Cortex of kidney (tissue), 1 donor: ENCODE measurements at places on chromosomes 5 and 9.

- DNase-seq: no peak
Observed at GRCh38 chr5:66138637-66139317, 5.3 kb upstream of the SREK1 start.

DNA sequence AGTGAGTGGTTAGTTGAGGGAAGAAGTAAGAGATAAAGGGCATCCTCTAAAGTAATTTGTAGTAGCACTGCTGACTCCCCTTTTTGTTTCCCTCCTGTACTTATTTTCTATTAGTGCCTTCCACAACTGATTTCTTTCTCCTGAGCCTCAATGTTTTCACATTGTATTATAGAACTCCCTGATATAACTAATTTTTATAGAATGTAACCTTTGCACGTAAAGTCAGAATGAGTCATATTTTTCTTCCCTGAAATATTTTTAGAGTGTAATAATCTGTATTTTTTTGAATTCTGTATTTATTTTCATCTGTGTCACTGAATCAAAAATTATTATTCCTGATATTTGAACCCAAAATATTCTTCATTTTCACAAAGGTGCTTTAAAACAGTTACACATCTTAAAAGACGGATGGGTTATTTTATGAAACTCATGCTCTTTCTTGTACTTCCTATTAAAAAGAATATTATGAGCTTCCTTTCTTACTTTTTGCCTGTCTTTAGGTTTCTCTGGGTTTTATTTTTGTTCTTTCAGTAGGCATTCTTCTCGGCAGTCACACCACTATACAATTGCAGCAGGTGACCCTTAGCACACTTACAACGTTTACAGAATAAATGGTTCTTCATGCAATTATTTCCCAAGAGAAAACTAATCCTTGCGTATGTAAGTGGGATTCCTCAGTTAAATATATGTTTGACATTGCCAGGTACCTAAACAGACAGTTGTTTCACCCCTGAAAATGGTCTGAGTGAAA, 30.5 kb upstream of the DMRTA1 start:
- no peak for DNase-seq

GRCh38 chr5:74643111-74643562, 2.6 kb upstream of the ENC1 start:
- no peak for DNase-seq

DNA sequence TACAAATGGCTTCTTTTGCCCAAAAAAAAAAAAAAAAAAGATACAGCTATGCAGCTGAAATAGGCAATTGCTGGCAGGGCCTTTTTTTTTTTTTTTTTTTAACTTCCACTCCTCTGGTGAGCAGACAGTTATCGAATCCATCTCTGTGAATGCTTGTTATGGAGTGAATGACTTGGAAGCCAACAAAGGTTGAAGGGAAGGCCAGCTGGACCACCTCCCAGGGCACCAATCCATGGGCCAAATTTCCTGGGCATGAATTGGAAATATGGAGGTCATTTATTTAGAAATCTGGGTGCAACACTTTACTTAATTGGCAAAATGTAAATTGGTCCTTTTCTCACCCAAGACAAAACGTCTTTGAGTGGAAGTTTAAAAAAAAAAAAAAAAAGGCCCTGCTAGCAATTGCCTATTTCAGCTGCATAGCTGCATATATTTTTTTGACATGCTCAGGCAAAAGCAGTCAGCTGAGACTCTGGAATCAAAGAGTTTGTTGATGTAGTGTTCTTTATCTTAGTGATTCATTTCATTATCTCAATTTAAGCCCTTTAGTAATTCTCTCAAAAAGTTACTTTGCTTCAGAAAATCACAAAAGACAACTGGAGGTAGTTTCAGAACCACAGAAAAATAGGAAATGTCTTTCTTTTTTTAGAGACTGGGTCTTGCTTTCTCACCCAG, 392.2 kb upstream of the KLF4 start:
- no peak for DNase-seq

GRCh38 chr9:123998970-123999621, 12.5 kb upstream of the LHX2 start:
- no peak for DNase-seq

DNA sequence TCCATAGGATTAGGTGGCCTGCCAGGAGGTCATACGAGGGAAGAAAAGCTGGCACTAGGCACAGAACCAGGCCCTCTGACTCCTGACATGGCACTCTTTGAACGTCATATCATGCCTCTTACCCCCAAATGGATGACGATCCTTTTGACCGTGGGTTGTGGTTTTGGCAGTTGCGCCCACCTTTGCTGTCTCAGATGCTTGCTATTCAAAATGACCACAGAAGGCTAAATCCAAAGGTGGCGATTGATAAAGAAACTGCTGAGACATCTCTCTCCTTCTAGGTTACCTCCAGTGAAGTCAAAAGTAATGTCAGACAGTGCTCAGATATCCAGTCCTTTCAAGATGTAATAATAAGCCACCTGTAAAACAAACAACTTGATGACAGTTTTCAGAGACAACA, 385.0 kb downstream of the EFNA5 start:
- no peak for DNase-seq

GRCh38 chr5:78666041-78666444, 17.5 kb upstream of the LHFPL2 start:
- DNase-seq: no peak

- no peak for DNase-seq
Observed at GRCh38 chr5:142315096-142315900, 9.5 kb downstream of the SPRY4 start.

- DNase-seq: no peak
Observed at GRCh38 chr5:80960531-80961375, 590 bp downstream of the RASGRF2 start.

DNA sequence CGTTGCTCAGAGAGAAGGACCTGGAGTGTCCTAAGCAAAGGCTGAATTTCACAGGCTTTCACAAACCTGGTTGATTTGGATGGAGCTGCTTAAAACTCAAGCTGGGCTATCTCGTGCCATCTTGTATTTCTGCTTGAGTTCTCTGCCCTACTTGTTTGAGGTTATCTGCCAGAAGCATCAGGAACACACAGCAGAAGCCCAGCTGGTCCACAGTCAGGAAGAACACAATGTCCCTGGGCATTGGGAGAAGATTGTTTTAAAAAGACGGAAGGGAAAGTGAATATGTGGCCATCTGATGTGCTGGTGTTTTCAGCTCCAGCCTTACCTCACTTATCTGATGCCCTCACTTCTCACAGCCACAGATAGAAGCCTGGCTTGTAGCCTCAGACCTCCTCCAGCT, 32.9 kb upstream of the SLC36A1 start:
- DNase-seq: no peak

- DNase-seq: no peak
Observed at GRCh38 chr5:40390281-40391149, 289.2 kb upstream of the PTGER4 start.

DNA sequence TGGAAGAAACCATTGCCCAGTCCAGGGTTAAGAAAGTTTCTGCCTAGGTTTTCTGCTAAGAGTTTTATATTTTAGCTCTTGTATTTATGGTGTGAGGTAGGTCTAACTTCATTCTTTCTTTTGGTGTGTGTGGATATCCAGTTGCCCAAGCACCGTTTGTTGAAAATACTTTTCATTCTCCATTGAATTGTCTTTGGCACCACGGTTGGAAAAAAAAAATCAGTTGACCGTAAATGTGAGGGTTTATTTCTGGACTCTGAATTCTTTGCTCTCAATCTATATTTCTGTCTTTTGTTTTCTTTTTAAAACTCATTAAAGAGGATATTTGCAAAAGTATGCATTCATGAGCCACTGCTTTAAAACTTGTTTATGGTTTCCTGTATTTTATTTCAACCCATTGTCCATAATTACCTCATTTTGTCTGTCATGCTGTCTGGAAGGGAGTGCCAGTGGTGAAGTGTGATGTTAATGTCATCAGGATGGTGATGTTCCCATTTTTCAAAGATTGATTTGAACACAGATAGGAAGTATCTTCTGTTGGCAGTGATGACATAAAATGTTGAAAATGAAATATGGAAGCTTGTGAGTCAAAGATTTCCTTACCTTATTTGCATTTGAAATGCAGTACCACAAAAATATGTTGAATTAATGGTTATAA, 33.9 kb downstream of the HABP4 start:
- DNase-seq: no peak

- DNase-seq: no peak
Observed at GRCh38 chr5:170273968-170274710, 23.4 kb downstream of the LCP2 start.

- DNase-seq: no peak
Observed at GRCh38 chr9:33184963-33185362, 17.8 kb upstream of the B4GALT1 start.

GRCh38 chr5:115838885-115839518, 2.4 kb downstream of the ATG12 start:
- DNase-seq: no peak

GRCh38 chr5:14128079-14128478, 15.1 kb upstream of the TRIO start:
- DNase-seq: no peak

DNA sequence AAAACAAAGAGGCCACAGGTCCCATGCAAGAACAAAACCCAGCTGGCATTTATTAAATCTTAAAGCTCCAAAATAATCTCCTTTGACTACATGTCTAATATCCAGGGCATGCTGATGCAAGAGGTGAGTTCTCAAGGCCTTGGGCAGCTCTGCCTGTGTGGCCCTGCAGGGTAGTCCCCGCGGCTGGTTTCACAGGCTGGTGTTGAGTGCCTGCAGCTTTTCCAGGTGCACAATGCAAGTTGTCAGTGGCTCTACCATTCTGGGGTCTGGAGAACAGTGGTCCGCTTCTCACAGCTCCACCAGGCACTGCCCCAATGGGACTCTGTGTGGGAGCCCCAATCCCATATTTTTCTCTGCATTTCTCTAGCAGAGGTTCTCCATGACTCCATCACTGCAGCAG, 54.4 kb upstream of the HCN1 start:
- DNase-seq: no peak

DNA sequence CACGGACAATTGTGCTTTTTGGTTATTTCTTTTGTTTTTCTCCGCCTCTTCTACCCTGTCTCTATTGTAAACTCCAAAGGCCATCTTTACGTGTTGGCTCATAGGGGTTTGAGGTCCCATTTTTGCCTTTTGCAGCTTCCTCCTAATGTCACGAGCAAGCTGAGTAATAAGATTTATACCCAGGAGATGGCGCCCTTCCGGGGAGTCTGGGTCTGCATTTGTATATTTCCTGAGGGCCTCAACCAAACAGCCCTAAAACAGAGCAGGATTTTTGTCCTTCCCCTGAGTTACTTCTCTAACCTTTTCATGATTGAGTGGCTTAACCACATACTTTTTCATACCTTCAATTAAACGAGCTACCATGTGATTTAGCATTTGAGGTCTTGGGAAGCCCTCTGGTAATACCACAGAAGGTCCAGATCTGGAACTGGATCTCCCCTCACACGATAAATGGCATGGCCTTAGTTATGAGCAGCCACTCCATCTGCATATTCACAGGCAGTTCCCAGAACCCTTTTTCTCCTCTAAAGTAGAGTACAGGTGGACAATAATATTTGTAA, 11.2 kb upstream of the CFAP95 start:
- no peak for DNase-seq

DNA sequence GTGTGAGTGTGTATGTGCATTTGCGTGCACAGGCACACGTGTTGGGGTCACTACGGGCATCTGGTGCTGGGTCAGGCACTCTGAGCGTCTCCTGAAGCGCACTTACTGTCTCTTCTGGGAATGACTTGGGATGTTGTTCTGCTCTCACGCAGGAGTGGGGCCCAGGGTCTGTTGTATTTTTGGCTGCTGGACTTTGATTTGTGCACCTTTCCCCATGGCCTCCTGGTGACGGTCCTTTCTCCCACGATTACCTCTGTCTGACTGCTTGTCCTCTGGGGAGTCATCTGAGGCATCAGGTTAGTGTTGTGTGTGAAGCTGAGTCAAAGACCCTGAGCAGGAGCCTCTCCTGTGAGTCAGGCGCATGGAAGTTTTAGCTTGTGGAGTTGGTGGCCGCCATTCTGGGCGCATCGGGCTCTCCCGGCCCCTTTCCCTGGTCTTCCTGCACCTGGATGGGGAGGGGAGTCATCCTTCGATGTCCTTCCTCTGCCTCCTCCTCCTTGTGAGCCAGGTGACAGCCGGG, 62.1 kb downstream of the RXRA start:
- DNase-seq: no peak

DNA sequence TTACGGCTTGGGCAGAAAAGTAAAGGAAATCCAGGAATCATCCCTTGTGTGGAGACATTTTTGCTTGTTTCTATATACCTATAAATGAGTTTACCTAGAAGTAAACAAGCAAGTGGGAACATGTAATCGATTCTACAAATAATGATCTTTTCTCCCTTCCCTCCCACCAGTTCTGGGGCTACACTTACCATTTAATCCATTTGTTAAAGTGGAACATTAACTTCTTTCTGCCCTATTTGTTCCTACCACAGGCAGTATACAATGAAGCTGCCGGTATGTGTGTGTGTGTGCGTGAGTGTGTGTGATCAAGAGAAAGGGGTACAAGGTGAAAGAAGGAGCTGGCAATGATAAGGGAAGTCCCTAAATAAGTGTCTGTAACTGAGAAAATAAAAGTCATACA, 26.4 kb upstream of the ELL2 start:
- no peak for DNase-seq

GRCh38 chr9:104971511-104971910, 43.6 kb upstream of the ABCA1 start:
- no peak for DNase-seq

DNA sequence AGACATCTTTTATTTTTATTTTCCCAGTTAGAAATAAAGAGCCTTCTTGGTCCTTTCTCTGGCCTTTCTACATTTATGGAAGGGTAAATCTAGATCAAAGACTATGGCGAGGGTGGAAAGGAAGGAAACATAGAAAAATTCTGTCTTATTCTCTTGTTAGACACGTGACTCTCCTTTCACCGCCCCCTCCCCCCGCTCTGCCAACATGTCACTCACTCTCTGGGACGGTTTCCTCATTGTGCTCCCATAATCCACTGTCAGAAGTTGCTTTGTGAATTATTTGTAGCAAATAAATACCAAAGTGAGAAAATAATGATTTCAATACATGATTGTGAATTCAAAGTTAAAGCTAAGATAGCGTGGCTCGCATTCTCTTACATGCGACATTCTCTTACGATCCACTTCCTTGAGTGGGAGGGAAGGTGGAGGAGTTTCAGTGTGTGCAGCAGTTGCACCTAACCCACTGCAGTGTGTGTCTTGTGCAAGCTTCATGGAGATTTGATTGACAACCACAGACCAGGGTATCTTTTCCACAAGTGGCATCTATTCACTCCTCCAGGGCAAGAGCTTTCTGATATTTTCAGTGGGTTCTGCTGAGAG, 423.0 kb upstream of the KIF2A start:
- no peak for DNase-seq

GRCh38 chr5:12313602-12314001, 409.4 kb upstream of the CTNND2 start:
- no peak for DNase-seq

GRCh38 chr9:14393418-14393817, 79.5 kb upstream of the NFIB start:
- no peak for DNase-seq
